ENCODE measurements at places on chromosomes 4 and X.

- no peak for DNase-seq
Observed at GRCh38 chr4:41323706-41324105, 67.0 kb downstream of the UCHL1 start.

DNA sequence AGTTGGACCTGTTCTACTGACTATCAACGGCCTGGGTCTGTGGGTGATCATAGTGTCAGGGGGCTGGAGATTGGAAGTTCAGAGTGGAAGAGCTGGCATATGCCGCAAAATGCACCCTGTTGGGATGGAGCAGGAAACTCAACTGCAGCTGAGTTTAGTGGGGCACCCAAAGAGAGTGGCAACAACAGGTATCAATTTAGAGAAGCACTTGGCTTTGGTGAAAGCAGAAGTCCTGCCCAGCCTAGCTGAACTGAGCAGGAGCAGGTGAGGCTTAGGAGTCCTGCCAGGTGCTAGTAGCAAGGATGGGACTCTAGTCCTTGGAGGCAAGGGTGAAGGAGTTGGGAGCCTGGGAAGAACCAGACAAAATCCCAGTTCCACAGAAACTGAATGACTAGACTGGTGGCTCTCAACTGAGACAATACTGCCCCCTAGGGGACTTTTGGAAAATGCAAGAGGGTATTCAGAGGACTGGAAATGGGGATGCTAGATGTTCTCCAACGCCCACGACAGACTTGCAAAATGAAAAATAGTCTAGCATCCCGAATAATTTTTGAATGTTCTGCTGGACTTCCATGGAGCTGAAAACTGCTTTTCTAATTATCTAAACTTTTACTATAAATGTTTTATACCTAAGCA is 49.4 kb downstream of the RTL9 start:
- DNase-seq: no peak

DNA sequence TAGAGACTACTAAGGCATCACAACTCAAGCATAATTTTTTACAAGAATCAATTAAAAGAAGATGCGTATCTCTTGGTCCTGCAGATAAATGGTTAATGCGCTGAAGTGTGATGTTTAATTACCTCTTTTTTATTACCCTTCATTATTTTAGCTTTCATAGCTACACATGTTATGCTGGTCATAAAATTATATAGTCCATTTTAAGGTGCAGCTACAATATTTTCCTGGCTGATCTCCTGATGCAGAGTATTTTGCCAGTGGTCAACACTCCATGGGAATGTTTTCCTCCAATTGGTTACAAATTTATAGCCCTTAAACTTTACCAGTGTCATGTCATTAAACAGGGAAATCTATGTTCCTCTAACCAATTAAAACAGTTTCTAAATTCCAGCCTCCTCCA is 1617.2 kb downstream of the PCDH7 start:
- DNase-seq: no peak

DNA sequence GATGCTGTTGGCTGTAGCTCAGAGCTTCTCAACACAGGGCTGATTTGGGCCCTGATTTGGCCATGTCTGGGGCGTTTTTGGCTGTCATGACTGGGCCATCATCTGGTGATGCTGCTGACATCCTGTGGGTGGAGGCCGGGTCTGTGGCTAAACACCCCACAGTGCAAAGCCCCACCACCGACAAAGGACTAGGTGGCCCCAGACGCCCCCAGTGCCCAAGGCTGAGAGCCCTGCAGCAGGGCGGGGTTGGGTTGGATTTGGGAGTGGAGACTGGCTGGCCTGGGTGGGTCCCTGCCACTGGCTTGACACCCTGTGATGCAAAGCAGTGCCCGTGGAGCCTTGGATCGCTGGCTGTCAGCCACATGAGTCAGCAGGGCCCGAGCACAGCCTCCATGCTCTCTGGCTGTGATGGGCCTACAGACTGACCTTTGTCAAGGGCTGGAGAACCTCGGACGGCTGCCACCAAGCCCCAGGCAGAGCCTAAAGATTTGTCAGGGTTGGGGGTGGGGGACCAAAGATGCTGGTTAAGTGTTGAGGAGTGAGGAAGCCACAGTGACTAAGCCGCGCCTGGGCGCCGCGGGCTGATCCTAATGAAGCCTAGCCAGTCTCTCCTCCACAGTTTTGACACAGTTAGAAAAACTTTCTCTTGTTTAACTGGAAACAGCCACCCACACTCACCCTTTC is 28.3 kb downstream of the CYTL1 start:
- DNase-seq: no peak

- no peak for DNase-seq
Observed at GRCh38 chr4:78058591-78059523, 1.7 kb downstream of the FRAS1 start.

DNA sequence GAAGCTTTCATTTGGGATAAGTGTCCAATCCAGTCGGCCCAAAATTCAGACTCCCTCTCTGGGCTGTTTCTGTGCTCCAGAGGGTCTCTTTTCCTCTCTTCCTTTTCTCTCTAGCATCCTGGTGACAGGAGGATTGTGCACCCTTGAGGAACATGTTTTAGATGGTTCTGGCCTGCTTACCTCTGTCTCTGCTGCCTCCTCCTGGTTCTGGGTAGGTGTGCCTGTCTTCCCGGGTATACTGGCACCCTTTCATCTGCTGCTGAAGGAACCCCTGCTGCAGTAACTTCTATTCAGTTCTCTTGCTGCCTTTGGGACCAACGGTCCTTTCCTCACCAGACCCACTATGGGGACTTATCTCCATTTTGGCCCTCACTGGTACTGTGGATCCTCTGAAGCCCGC is 53.2 kb downstream of the HMGB2 start:
- no peak for DNase-seq

- DNase-seq: no peak
Observed at GRCh38 chr4:123412091-123412505, 15.5 kb downstream of the SPRY1 start.

- DNase-seq: no peak
Observed at GRCh38 chrX:128622296-128622695, 570.1 kb upstream of the ACTRT1 start.

- DNase-seq: no peak
Observed at GRCh38 chr4:39255266-39255665, 72.9 kb downstream of the WDR19 start.

- no peak for DNase-seq
Observed at GRCh38 chr4:57071326-57071725, 38.9 kb downstream of the IGFBP7 start.

GRCh38 chr4:189002475-189002874 is 863.2 kb downstream of the TRIML1 start:
- DNase-seq: no peak

GRCh38 chr4:12519426-12519825 is 964.7 kb downstream of the RAB28 start:
- no peak for DNase-seq

DNA sequence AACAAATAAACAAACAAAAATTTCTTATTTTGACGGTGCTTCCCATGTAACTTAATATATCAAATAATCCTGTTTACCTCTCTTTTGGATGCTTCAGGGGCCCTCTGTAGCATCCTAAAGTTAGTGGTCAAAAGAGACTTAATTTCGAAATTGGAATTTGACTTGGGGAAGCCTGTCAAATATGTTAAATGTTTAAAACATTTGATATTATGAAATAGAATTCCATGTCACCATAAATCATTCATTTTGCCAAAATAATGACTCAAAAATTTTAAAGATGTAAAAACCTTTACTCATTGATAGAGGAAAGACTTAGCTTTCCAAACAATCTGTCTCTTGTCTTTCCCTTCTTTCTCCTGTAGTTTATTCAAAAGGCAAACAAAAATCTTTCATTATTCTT is 20.6 kb upstream of the TEX13A start:
- no peak for DNase-seq

DNA sequence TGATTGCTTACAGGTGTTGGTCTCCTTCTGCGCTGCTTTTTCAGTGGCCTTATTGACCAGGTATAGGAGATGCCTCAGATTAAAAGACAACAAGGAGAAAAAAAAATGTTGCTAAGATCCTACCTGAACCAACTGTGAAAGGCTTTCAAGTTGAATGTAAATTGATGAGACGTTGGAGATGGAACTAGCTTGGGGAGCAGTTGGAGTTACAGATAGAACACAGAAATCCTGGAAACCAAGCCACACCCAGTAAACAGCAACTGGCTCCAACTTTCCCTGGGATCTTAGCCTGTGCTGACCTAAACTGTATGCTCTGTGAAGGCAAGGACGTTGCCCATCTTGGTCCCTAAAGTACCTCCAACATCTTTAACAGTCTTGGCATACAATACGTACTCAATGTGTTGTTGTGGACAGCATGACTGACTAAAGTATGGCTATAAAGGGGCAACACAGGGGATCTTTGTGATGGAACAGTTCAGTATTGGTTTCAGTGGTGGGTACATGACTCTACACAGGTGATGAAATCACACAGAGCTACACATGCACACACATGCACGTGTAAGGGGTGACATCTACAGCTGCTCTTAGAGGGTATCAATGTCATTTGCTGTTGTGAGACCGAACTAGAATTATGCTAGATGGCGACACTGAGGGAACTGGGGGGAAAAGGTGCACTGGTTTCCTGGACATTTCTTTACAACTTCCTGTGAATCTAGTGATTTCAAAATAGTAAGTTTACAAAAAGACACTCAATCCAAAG is 22.3 kb downstream of the GAB3 start:
- no peak for DNase-seq

DNA sequence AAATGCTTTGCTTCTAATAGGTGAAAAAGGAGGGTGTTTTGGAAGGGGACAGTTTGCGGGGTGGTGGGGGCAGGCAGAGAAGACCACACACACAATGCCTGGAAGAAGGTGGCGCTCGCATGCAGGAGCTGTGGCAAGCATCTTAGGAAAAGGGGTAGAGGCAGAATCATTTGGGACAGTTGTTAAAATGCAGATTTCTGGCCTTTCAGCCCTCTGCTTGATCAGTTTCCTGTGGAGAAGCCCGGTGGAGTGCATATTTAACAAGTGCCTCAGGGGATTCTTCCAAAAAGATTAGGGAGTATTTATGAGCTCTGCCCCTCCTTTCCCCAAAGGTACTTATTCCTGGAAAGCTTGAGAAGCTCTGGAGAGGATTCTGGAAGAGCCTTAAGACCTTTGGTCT is 4.8 kb downstream of the NOCT start:
- no peak for DNase-seq

- DNase-seq: no peak
Observed at GRCh38 chr4:25799522-25799921, 63.3 kb downstream of the SEL1L3 start.

GRCh38 chr4:5619913-5620625 is 88.3 kb downstream of the EVC2 start:
- no peak for DNase-seq

DNA sequence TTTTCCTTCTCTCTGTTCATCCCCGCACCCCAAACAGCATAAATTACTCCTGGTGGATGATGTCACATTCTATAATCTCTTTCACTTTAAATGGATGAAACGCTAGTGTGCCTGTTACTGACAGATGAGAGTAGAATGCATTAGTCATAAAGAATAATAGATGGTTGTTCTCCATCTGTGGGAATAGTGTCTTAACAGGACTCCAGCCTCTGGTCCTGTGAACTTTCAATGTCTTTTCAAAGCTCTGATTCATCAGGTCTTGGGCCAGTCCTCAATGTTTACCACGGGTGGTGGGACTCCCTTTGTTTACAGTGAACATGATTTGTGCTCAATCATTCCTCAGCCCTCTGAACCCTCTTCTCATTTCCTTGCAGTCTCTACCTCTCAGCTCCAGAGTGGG is 182.6 kb downstream of the GABRB1 start:
- no peak for DNase-seq

- no peak for DNase-seq
Observed at GRCh38 chrX:97050392-97050791, 166.7 kb downstream of the RPA4 start.
